ENCODE measurements at places on chromosomes 7 and 10. TPM values are rescaled to one million over a fixed set of nuclear protein-coding genes. Genes with fewer than 3 reads are reported as not detected.

Gene EVX1
- not detected for total RNA-seq

Gene MRLN
- not detected for total RNA-seq

Gene HOXA5
- 4.1 TPM for total RNA-seq

Gene ASB10
- total RNA-seq: not detected

DNA sequence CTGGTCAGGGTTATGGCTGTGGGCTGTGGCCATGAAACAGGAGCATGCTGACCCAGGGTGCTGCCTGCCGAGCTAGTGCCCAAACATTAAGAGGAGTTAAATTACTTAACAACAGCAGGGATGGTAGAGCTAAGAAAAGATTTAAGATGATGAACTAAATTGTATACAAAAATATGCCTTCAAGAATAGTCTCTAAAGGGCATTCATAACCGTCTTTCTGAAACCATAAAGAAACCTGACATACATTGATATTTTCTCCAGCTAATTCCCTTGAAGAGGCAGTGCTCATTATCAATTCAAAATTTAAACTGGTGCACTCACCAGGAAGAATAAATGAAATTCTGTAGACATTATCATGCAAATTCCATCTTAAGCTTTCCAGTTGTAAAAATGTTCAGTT lies 265.8 kb upstream of the TAC1 start:
- DNase-seq: no peak

GRCh38 chr10:79234391-79235315 lies 112.6 kb upstream of the PPIF start:
- no peak for DNase-seq

DNA sequence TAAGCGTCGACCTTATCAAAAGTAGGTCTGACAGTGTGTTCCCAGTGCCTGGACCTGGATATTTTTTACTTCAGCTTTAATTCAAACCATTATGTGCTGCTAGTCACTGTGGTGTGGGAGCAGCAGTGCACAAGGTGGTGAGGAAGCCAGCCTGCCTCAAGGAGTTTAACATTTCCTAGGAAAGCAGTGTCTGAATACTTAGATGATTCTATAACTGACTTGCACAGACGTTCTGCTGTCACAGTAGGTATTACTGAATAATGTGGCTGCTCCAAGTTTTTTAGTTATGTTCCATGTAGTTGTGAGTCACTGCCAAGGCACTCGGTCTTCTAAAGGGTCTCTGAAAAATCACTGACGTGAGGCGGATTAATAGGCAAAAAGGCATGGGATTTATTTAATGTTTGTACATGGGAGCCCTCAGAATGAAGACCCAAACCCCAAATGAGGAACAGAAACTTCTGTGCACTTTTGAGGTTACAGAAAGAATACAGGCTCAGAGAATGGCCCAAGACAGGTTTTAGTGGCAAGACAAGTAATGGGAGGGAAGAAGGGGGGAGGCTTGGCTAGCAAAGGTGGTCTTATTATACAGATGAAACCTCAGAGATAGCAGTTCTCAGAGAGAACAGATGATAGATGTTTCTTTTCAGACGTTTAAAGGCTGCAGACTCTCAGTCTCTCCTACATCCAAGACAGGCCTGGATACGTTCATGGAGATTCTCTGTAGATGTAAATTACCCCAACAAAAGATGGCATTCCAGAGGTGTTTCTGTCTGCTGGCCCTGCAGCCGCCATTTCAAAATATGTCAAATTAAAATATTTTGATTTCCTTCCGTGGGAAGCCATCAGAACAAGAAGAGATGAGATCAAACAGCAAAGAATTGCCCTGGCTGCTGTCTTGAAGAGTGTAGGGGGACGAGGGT lies 209.3 kb downstream of the SDK1 start:
- DNase-seq: no peak

GRCh38 chr7:71846160-71846559 lies 566.0 kb downstream of the CALN1 start:
- DNase-seq: no peak

Gene ALOX5
- total RNA-seq: not detected

Gene SYNPO2L
- not detected for total RNA-seq

- DNase-seq: no peak
Observed at GRCh38 chr7:64890761-64891362, 12.2 kb upstream of the ZNF273 start.

- DNase-seq: no peak
Observed at GRCh38 chr7:146002431-146003078, 114.0 kb upstream of the CNTNAP2 start.

- no peak for DNase-seq
Observed at GRCh38 chr7:46319841-46320240, 398.8 kb upstream of the IGFBP3 start.

Gene PLXDC2
- 17.1 TPM for total RNA-seq

- DNase-seq: no peak
Observed at GRCh38 chr10:28463676-28464395, 69.1 kb upstream of the WAC start.

- DNase-seq: no peak
Observed at GRCh38 chr7:51313738-51314425, 2.7 kb downstream of the COBL start.

Gene FAM171A1
- 29.8 TPM for total RNA-seq

DNA sequence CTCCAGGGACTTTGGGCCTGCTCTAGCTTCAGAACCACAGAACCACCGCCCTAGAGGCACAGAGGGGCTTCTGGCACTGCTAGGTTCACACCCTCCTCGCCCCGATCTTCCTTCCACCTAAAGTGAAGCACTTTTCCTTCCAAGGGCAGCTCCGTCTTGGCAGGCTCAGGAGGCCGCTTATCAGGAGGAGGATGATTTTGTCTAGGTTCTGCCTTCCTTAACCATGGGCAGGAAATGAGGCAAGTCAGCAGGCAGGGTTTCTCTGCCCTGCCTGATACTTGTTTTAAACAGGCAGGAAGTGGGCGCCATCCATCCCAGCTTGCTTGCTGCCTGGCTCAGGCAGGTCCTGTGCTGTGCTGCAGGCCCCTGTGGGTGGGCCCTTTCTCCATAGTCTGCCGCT lies 8.3 kb upstream of the ATP6V0E2 start:
- DNase-seq: no peak

Data from dermis microvascular lymphatic vessel endothelial cell (primary cell).